Activated naive CD4-positive, alpha-beta T cell treated with anti-CD3 and anti-CD28 coated beads, Interleukin-2, amount 10 ng/mL, durations not matched to agents 7 days and 5 days (primary cell): ENCODE measurements at places on chromosomes 6 and 20.

DNA sequence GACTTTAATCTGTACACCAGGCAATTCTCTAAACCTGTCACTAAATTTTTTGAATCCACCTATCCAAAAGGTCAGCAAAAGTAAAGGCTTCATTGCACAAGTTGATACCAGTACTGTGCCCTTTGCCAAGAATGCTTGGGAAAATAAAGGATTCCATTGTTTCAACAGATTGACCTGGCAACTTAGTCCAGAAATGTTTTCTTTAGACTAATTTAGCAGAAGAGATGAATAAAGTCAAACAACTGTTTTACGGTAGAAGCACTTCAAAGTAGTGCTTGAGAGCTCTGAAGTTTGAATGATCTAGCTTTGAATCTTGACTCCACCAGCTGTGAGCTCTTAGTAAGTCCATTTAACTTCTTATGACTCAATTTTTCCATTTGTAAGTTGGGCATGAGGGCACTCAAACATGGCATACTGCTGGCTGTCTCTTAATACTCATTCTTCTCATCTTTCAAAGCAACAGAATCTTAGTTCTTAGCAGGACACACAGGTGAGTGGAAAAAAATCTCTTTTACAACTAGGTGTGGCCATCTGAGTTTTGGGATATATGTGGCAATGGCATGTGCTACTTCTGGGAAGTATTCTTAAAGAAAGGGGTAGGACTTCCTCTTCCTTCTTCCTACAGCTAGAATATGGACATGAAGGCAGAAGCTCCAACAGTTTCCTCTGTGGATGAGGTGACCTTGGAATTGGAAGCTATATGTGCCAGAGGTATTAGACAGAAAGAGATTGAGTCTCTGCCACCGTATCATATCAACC lies 55.9 kb upstream of the LOC128125822 start:
- no peak for DNase-seq

DNA sequence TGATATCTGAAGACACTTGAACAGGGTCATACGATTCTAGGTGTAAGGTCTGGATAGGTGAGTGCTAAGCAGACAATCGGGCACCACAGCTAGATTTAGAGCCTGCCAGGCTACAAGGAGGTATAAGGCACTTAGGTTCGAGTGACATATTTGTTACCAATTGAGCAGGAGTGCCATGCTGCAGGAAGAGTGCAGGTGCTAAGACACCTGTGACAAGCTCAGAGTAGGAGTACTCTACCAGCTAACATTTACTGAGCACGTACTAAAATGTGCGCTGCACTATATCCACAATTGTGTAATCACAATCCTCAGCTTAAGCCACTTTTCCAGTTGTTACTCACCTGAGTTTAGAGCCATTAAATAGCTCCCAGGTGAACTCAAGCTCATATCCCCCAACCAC lies 227.8 kb upstream of the MOCS1 start:
- no peak for DNase-seq

DNA sequence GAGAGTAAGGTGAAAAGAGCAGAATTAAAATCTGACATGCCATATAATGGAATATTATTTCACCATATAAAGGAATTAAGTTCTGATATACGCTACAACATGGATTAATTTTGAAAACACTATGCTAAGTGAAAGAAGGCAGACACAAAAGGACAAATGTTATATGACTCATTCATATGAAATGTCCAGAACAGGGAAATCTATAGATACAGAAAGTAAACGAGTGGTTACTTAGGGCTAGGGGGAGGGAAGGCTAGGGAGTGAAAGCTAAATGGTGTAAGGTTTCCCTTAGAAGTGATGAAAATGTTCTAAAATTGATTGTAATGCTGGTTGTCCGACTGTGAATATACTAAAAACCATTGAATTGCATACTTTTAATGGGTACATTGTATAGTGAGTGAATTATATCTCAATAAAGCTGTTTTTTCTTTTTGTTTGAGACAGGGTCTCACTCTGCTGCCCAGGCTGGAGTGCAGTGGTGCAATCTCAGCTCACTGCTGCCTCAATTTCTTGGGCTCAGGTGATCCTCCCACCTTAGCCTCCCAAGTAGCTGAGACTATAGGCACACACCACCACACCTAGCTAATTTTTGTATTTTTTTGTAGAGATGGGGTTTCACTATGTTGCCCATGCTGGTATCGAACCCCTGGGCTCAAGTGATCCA lies 8.2 kb downstream of the PRPH2 start:
- no peak for DNase-seq

GRCh38 chr6:71066153-71066552 lies 109.3 kb upstream of the B3GAT2 start:
- no peak for DNase-seq

DNA sequence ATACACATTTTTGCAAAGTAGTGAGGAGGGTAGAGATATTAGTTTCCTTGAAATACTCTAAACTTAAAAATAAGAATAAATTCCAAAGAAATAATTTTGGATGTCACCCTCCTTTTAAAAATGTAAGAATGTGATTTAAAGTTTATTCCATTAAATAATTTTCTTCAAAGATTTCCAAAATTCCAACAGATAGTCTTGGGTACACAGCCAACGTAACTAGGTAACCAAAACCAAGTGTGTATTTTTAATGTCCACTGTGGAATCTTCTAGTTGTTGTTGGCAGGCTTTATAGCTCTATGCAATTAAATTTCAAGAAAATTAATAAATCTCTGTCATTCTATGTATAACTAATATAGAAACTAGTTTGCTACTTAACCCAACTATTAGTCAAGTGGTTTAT lies 101.3 kb downstream of the COL21A1 start:
- DNase-seq: no peak

GRCh38 chr6:14694308-14694707 lies 551.6 kb upstream of the JARID2 start:
- no peak for DNase-seq

DNA sequence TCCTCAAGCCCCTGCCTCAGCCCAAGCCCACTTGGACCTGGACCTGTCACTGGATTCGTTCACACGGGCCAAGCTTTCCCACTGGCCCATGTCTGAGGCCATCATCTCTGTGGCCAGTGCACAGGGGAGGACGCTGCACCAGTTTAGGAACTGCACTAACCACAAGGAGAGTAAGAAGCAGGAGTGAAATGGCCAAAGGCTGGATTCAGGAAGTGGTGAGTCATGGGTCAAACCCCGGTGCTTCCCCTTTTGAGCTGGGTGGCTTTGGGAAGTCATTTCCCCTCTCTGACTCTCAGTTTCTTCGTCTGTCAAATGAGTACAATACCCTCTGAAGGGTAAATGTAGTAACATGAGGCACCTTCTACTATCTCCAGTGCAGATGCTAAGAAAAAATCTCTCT lies 87.9 kb downstream of the CD40 start:
- no peak for DNase-seq

DNA sequence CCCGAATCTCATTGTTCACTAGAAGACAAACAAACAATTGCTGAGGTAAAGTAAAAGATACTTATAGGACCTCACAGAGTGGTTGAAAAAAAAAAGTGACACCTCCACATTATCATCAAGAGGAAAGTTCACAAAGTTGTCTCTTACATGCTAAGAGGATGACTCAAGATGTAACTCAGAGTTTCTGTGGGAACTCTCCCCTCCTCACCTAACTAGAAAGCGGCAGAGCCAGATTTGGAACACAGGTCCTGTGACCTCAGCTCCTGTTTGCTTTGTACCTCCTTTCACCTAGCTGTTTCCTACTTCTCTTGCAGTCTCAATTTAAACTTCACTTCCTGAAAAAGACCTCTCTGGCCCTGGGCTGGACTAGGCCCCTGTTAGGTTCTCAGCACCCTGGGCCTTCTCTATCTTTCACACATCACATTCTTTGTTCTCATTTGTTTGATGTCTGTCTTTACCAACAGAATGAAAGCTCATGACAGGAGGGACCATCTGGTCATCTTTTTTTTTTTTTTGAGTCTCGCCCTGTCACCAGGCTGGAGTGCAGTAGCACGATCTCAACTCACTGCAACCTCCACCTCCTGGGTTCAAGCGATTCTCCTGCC lies 60.8 kb downstream of the CD24 start:
- DNase-seq: no peak

- no peak for DNase-seq
These were observed 59.7 kb downstream of the PFDN4 start for GRCh38 chr20:54267483-54268003.

DNA sequence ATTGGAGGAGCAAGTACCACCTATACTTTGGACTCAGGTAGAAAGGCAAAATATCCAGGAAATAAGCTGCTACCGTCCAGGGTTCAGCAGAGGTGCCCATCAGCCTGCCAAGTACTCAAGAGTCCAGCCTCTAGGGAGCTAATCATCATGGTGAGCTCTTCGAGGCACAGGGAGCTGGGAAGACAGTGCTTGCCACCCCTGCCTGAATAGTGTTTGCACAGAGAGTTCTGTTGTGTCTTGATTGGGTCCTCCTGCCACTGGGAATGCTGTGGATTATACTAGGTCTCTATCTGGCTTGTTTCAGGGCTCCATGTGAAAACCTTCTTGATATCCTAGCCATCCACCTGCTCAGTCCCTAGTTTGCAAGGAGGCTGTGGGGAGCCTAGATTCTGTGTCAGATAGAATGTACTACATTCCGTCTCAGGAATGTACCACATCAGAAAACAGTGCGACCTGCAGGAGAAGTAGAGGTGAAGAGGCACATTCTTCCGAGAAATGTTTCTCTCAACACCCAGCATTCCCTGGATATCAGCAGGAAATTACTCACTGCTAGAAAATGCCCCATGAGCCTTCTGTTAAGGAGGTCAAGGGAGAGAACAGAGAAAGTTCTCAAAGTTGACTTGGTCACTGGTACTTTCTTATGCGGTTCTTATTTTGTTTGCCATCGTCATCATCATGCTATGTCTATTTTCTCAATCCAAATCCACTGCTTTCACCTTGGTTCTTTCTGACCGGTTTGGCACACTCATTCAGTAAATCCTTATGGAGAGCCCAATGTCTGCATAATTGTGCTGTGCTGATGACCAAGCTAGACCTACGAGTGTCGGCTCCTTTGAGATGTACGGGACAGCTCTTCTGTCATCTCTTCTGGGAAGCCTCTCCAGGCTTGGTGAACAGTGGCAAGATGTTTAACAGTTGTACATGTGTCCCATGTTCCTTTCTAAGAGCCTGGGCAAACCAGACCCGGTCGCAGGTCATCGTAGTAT lies 30.7 kb downstream of the PTPN1 start:
- no peak for DNase-seq

DNA sequence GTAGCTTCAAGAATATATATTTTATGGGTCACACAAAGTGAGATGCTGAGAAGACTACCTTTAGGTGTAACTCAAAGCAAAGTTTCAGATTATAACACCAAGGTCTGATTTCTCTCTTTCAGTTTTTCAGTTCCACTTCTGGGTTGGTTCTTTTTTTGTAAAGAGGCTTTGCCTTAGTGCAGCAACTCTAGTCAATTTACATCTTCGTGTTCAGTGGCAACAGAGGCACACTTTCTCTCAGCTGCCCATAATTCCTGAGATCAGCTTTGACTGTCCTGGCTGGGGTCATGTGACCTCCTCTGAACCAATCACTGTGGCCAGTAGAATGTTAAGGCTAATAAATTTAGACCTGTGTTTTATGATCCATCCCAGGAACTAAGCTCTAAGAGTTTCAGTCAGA lies 120.2 kb downstream of the TINAG start:
- DNase-seq: no peak

GRCh38 chr6:109944448-109944847 lies 33.7 kb upstream of the GPR6 start:
- DNase-seq: no peak

- DNase-seq: no peak
These were observed 68.3 kb downstream of the AFG1L start for GRCh38 chr6:108363113-108363512.

DNA sequence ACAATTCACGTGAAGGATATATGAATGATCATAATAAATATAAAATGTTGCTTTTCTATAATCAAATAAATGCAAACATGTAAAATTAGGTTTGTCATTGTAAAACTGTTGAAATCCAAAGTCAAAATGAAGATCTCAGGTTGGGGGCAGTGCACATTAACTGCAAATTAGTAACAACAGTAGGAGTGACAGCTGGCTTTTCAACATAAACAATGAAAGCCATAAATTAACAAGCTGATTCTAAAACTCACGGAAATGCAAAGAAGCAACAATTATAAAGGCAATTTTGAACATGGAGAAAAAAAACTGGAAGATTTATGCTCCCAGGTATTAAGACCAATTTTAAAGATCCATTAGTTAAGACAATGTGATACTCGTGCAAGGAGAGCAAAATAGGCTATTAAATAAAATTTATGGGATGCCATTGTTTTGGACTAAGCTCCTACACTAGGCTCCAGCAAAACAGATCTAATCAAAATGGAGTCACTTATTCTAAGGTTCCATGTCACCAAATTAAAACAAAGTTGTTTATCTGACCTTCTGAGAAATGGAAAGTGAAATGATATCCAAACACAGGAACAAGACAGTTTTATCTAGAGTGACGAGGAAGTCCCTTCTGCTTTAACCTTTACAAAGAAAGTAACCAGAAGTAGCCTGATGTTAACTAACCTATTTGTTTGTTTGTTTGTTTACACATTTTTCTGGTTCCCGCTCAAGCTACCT lies 770.8 kb downstream of the EPHA7 start:
- no peak for DNase-seq

- no peak for DNase-seq
These were observed 118.6 kb upstream of the CCDC28A start for GRCh38 chr6:138654715-138655634.

DNA sequence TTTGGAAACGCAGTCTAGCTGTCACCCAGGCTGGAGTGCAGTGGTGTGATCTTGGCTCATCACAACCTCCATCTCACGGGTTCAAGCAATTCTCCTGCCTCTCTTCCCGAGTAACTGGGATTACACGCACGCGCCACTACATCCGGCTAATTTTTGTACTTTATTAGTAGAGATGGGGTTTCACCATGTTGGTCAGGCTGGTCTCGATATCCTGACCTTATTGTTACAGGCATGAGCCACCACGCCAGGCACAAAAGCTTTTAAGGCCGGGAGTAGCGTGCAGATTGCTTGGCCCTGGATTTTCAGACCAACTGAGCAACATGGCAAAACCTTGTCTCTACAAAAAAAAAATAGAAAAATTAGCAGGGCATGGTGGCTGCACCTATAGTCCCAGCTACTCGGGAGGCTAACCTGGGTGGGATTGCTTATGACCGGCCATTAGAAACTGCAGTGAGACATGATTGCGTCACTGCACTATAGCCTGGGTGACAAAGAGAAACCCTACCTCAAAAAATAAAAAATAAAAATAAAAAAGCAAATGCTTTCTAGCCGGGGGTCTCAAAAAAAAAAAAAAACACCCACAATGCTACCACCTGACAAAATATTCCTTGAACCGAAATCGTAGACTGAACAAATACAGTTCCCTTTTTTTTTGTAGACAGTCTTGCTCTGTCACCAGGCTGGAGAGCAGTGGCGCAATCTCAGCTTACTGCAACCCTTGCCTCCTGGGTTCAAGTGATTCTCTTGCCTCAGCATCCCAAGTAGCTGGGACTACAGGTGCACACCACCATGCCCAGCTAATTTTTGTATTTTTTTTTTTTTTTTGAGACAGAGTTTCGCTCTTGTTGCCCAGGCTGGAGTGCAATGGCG lies 15.0 kb downstream of the RBM39 start:
- no peak for DNase-seq

DNA sequence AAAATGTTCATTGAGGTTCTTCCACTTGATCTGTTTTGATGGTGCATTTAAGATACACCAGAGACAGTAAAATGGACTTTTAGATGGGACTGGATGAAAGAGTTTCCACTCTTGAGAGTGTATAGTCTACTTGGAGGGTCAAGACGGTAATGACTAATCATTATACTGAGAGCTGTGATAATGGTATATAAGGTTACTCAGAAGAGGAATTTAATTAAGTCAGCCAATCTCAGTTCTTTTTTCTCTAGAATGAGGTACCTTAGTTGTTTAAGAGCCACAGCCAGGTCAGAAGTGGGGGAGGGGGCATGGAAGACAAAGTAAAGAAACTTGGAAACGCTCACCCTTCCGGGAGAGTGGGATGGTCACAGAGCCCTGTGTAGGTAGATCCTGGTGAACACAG lies 123.9 kb downstream of the MAP3K4 start:
- no peak for DNase-seq
